ENCODE measurements at places on chromosomes 6 and 20.
A peak's percentile ranks its signal among the peaks of the same experiment; 100 is the strongest.

- DNase-seq, result peak; percentile 27
Measured at GRCh38 chr20:6533351-6533750, 234.1 kb upstream of the BMP2 start.

DNA sequence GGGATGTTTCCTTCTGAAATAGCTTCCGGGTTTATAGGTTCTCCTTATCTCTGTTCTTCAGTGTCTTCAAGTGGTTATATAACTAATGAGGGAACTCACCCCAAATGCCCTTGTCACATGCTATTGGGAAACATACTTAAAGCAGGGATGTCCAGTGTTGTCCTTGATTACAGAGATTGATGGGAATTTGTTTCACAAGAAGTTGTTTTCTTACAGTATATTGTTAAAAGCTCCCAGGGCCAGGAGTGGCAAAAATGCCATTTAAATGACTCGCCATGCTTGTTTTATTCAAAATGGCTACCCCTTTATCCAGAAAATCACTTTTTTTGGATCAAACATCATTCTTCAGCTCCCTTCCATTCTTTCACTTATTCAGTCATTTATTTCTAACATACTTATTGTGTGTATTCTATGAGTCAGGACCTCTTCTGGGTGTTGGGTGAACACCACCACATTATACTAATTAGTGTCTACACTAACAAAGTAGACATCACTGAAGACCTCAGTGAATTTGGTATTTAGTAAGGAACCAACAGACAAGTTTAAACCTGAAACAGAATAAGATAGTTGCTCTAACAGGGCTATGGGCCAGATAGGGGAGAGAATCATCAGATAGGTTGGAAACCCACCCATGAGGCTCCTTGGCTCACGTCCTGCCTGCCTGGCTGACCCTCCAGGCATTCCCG is 791.1 kb downstream of the MAFB start:
- DNase-seq, result no peak

DNA sequence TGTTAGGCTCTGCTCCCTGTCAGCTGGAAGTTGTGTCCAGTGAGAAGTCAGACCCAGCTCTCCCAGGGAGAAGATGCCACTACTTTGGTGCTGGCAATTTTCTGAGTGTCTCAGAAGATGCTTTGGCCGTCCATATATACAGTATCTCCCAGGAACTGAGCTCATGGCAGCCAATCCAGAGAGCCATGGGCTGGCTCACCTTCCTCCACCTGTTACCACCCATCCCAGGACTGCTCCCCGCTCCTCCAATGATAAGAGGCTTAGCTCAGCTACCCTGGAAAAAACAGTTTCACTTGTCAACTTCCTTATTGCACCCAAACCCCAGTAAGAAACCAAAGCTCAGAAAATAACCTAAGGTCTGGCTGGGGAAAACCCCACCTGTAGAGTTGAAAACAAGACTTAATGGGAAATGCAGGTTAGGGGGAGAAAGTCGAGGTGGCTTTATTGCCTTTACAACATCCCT is at the start of gene BNIP5:
Gene BNIP5, minus strand, starts transcription at position 110 of the 463 bp plus-strand sequence. CDS start 6,198 bp downstream, outside the sequence.
- DNase-seq, result peak; percentile 14

- DNase-seq, result no peak
Measured at GRCh38 chr20:21325296-21325695, 22.2 kb downstream of the XRN2 start.

- DNase-seq, result peak; percentile 61
Measured at GRCh38 chr6:19410481-19410880, 426.7 kb upstream of the ID4 start.

GRCh38 chr6:20162515-20162914 is 49.8 kb downstream of the MBOAT1 start:
- no peak for DNase-seq

DNA sequence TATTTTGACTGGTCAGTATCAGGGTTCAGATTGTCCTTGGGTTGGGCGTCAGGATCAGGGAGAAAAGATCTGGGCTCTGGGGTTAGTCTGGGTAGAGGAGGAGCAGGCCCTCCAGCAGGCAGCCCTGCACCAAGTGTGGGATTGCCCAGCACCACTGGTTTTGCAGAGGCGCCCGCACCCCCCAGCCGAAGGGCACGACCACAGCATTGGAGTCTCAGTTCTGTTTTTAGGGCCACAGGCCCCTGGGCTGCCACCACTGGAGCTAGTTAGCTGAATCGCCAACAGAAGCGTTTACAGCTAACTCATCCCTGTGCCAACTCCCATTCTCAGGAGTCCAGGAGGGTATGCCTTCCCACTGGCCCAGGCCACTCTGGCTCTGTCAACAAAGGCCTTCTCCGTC is 84.2 kb downstream of the TCP11 start:
- DNase-seq, result no peak

DNA sequence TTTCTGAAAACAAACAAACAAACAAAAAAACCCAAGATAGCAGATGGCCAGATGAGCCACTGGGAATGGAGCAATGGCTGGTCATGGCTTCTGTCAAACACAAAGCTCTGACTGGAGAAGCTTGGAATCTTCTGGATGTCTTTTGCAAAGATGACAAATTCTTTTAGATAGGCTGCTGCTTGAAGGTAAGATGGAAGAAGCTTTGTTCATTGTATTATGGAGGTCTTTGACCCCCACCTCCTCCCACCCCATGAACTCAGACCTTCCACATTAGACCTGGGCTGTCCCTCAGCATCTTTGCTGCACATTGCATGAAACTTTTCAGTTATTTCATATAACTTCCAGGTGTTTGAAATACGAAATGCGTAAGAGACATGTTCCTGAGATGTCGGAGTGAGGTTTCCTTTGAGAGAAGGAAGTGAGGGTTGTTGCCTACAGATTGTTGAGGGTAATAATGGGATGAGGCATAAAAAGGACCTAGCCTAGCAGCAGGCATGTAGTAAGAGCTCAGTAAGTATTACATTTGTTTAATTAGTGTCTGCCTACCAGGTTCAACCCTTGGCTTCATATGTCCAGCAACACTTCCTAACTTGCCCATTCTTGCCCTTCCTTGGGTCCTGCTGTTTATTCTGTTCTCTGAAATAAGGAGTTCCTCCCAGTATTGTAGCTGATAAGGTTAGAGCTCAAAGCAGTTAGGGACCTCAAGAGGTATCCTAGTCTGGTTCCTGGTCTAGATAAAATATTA is 51.4 kb upstream of the IER3 start:
- DNase-seq, result no peak

DNA sequence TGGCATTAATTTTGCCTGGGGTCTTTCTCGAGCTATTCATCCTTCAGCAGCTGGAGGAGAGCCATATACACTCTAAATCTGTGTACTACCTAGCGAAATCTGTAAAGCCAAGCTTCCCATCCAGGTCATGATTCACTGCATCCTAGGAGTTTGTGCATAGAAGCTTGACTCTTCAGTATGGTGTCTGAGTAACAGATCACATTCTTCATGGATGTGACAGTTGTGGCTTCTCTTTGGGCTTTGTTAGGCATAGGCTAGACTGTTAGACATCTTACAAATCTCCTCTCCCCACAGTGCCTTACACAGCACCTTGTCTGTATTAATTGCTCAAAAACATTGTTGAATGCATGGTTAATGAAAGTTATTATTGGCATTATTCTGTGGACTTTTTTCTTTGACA is 177.0 kb downstream of the EYA4 start:
- DNase-seq, result no peak

DNA sequence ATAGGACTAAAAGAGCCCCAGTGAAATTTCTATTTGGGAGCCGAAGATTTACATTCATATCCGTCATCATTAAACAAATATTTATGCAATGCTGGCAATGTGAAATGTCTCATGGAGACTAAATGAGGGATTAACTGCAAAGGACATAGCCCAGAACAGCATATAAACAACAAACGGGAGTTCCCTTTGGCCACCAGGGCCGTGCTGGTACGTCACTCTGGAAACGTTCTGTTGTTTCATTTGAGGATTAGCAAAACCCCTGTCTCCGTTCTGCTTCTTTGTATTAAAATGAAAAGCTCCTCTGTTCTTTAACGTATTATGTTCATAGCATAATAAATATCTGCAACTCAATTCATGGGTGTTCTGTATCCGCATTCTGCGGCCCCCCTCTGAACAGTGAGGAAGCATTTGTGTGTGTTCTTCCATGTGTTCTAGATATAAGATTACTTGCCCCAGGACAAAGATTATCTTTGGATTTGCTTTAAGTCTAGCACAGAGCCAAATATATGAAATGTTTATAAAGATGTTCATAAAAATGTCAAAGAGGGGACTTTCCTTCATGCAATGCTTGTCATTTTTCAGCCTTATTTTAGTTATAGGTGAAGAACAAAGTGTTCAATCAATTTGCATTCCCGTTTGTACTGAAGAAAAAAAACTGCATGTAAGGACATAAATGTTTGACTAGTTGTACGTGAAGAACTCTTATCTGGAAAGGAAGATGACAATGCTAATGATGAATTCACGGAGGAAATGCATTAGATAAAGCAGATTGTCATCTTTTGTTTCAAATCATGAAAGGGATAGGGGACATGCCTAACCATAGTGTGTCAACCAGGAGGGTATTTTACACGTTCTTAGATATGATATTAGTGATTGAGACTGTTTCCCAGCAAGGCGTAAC is 90.0 kb upstream of the TNFAIP3 start:
- DNase-seq, result peak; percentile 17

- no peak for DNase-seq
Measured at GRCh38 chr6:13711324-13711732, 307 bp downstream of the RANBP9 start.
